Activated CD4-positive, alpha-beta memory T cell treated with anti-CD3 and anti-CD28 coated beads, Interleukin-2, amount 10 ng/mL, durations not matched to agents 7 days and 5 days (primary cell): ENCODE measurements at places on chromosomes 1 and 21. TPM values are rescaled to one million over a fixed set of nuclear protein-coding genes. Genes with fewer than 3 reads are reported as not detected.

The TAS1R1 gene
- total RNA-seq, result 0.08 TPM

The KCNK2 gene
- total RNA-seq, result not detected

The EDN2 gene
- total RNA-seq, result not detected

The VWA1 gene
- 0.45 TPM for total RNA-seq

The ARMH1 gene
- total RNA-seq, result 21.2 TPM

The GTF2B gene
- 41.9 TPM for total RNA-seq

The GUCA2B gene
- not detected for total RNA-seq

The FAM177B gene
- total RNA-seq, result not detected

The GLIS1 gene
- total RNA-seq, result not detected

The ARTN gene
- 0.23 TPM for total RNA-seq

The KHDRBS1 gene
- total RNA-seq, result 169 TPM
